ENCODE measurements at places on chromosomes 2 and 18.
A peak's percentile ranks its signal among the peaks of the same experiment; 100 is the strongest.

DNA sequence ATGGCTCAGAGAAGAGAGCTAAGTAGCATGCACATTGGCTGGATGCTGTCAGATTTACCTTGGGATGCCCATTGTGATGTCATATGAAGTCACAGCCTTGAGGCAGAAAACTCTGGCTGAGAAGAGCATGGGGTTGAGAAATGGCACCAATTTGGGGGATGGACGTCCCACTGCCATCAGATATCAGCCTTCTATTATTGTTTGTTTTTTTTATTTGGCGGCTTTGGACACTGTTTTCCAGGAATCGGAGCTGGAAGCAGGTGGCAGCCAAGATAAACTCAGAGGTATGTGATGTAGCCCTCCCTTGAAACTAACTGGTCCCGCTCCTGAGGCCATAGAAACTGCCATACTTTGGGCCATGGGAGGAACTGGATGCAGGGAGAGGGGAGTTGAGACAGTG lies 40.6 kb downstream of the GCKR start:
- DNase-seq: no peak

DNA sequence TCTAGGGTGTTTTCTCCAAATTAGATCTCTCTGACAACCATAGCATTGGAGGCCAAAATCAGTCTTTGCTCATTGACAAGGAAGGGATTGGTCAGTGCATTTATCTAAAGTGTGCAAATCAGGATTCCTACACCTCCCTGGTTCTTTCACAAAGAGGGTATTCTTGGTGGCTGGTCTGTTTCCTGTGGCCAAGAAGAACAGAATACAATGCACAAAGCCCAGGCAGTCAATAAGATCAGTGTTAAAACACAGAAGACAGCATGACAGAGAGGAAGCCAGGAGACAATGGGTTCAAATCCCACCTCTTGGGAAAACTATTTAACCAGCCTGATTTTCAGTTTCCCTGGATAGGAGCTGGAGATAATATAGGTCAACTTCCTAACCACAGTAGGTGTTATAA lies 46.1 kb upstream of the THOC1 start:
- DNase-seq: no peak

DNA sequence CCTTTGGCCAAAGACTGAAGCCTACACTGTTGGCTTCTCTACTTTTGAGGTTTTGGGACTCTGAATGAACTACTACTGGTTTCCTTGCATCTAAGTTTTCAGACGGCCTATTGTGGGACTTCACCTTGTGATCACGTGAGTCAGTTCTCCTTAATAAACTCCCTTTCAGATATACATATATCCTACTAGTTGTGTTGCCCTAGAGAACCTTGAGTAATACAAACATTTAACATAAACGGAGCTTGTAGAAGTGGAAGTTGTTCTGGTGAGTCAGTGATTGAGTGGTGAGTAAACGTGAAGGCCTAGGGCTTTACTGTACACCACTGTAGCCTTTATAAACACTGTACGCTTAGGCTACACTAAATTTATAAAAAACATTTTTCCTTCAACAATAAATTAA lies 107.2 kb upstream of the CDH2 start:
- no peak for DNase-seq

DNA sequence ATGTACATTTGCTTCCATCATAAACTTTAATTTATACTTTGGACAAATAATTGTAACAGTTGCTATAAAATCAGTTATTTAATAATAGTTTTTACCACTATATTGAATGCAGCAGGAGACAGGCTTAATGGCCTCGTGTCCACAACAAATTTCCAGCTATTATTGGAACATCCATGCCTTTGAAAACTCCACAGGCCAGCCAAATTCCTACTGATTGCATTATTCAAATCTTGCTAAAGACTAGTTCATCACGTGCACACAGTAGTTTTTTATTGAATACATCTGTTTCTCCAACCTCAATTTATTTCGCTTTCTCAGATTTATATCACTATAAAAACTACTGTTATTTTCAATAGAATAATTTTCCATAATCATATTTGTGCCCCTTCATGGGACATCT lies 18.4 kb upstream of the PTPRM start:
- no peak for DNase-seq

GRCh38 chr2:230777721-230778120 lies 65.1 kb downstream of the CAB39 start:
- no peak for DNase-seq

DNA sequence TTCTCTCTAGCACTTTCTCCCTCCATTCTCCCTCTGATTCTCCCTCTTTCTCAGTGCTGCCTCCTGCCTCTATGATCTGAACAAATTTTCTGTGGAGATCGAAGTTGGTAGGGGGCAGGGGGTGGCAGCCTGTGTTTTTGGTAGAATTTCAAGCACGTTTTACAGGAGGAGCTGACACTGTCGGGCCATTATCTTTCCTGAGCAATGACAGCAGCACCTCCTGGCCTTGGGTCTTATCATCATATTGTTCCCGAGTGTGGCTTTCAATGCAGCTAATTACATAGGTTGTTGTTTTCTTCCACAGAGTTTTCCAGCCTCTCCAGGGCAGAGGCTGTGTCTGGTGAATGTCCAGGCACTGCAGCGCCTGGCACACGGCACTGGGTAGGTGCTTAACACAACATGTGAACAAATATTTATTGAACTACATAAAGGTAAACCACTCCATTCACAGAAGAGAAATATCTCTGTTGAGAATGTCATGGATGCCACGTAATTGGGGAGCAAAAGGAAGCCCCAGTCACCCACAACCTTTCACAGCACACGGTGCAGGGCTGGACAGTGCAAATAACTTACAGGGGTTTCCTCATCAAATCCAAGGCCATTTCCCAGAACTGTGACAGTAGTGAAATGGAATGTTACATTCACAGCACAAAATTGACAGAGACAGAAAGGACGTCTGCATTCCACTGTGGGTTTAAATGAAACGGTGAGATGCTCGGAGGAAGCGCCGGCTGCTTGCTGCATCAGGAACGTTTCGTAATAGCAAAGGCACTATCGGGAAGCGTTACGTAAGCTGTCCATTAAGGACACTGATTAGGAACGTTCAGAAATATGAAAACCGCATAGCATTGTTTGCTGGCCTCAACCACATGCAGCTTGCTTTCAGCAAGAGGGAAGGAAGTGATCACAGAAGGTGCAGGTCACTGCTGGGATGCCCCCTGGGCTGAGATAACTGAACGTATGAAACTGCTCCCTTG lies 6.5 kb upstream of the KCNG2 start:
- DNase-seq: no peak

GRCh38 chr2:224523626-224524577 lies 61.3 kb downstream of the CUL3 start:
- DNase-seq: no peak

- DNase-seq: no peak
Observed at GRCh38 chr2:67341336-67341735, 55.8 kb upstream of the ETAA1 start.

DNA sequence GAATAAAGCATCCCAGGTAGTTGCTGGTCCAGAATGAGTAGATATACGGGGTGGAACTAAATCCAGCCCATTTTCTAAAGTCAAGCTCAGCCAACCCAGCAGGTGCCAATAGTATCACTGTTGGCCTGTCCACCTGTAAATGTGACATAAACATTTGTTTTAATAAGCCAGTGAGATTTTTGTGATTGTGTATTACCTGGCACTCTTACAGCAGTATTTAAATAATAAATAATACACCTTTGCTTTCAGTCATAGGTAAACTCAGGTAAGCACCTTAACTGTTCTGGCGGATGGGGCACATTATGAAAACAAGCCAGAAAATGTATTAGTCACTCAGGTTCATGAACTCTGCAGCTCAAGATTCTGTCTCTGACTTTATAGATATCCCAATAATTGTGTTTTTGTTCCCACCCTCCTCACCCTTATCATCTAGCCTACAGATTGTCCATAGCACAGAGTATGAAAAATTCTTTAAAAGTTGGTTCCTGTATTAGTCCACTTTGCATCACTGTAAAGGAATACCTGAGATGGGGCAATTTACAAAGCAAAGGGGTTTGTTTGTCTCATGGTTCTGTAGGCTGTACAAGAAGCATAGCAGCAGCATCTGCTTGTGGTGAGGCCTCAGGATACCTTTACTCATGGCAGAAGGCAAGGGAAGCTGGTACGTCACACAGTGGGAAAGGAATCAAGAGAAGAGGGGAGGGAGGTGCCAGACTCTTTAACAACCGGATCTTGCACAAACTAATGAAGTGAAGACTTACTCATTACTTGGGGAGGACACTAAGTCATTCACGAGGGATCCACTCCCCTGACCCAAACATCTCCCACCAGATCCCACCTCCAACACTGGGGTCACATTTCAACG lies 73.0 kb upstream of the CYRIA start:
- DNase-seq: no peak

- DNase-seq: no peak
Observed at GRCh38 chr18:49100226-49100968, 149.6 kb upstream of the SMAD7 start.

GRCh38 chr2:36027616-36028015 lies 328.0 kb upstream of the CRIM1 start:
- no peak for DNase-seq

DNA sequence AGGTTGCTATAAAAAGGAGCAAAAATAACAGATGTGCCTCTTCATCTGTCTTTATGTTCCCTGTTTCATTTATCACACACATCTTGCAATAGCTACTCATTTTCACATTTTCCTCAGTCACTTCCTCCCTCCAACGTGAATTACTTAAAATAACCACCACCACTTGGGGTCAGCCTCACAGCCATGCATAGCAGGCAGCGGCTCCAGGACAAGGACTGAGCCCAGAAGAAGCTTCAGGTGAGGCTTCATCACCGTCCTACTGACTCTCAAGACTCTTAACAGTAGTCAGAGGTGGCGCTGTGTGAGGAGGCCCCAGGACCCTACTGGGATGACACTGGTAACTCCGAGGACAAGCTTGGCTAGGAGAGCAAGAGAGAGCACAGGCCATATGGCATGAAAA lies 15.5 kb upstream of the ST8SIA5 start:
- DNase-seq: no peak

DNA sequence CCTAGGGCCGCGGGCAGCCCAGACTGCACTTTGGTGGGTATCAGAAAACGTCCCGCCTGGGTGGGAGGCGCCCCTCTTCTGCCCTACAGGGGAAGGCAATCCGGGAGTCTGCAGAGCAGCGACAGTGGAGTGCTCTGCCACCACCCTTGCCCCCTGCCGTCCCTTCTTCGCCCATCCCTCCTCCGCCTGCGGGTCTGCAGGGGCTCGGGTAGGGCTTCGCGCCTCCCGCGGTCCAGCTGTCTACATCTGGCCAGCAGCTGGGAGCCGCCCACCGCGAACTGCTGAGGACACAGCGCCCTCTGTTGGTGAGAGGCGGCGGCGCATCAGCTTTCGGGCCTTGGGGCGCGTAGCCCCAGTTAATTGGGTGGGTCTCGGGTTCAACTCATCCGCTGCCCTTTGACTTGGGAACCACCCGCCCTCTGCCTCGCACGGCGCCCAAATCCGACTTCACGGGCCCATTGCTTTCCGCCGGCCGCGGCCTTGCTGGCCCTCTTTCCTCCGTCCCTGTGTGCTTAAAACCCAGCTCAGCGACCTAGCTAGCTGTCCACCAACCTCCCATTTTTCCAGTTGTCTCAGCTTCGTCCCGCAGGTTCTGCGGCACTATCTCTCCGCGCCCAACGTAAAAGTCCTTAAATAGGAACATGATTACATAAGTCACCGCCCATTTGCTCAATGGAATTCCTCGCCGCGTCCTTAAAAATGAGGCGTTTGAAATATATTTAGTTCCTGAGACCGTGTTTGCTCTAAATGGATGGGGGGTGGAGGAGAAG lies 17.6 kb downstream of the WNT10A start:
- no peak for DNase-seq

DNA sequence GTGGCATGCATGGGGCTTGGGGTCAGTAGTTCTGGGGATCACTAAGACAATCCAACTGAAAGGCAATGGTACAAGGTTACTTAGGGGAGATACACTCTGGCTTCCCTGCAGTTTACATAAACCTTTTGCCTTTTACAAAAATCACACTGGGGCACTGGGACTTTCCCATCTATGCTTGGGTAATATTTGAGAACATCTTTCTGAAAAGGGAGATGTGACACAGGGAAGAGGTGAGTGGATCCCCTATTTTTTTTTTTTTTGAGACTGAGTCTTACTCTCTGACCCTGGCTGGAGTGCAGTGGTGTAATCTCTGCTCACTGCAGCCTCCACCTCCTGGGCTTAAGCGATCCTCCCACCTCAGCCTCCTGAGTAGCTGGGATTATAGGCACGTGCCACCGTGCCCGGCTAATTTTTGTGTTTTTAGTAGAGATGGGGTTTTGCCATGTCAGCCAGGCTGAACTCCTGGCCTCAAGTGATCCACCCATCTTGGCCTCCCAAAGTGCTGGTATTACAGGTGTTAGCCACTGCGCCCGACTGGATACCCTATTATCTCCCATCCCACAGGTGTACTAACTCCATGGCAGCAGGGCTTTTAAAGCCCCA lies 82.8 kb upstream of the DNMT3A start:
- no peak for DNase-seq

- DNase-seq: no peak
Observed at GRCh38 chr2:50364511-50364910, 667.4 kb downstream of the NRXN1 start.

DNA sequence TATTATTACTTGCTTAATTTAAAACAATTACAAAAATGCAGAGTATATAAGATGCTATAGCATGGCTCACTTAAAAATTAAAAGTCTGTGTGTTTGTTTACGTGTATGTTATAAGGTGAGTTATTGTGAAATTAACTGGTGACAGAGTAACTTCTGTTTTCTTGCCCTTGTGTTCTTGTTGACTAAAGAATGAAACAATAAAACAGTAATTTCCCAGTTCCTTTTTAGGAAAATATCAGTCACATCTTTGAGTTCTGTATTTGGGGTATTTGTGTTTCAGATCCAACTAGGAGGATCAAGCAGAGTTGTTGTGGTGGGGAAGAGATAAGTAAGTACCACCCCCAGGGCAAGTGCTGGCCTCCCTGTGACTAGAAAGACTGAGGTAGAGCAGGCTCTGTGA lies 143.6 kb downstream of the CCDC148 start:
- DNase-seq: no peak

DNA sequence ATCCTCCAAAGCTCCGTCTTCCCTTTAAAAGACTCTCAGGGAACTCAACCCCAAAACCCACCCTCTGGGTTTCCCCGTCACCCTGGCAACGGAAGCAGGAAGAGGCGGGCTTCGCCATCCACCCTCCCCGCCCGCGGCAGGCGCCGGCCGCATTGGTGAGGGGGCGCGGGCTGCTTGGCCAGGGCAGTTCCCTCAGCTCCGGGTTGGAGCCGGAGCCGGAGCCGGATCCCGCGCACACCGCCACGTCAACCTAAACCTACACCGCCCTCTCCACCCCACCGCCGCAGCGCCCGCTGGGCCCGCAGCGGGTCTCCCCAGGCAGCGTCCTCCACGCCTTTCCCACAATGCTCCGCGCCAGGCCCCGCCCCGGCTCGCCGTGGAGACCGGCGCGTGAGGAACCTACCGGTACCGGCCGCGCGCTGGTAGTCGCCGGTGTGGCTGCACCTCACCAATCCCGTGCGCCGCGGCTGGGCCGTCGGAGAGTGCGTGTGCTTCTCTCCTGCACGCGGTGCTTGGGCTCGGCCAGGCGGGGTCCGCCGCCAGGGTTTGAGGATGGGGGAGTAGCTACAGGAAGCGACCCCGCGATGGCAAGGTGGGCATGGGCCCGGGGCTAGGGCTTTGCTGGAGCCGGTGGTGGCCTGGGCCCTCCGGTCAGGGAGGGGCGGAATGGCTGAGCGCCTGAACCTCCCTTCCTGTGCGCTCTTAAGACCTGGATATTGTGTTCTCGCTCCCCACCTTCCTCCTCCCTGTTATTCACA lies at the start of gene DNAJC10:
Gene DNAJC10, plus strand, starts transcription at position 366 of the 758 bp plus-strand sequence. CDS start 1,830 bp downstream, outside the sequence.
- DNase-seq: peak; percentile 85

- DNase-seq: no peak
Observed at GRCh38 chr2:157508676-157509075, 64.8 kb upstream of the CYTIP start.

- no peak for DNase-seq
Observed at GRCh38 chr18:62324181-62324828, 805 bp upstream of the TNFRSF11A start.

- no peak for DNase-seq
Observed at GRCh38 chr2:127143841-127144782, 37.2 kb upstream of the BIN1 start.
